Pancreas (tissue), 10 donors: ENCODE measurements at places on chromosomes 2 and 18. TPM values are rescaled to one million over a fixed set of nuclear protein-coding genes. Genes with fewer than 3 reads are reported as not detected.

LDLRAD4 gene
- 4.6 TPM for total RNA-seq

MAP2 gene
- total RNA-seq: 10.7 TPM

MPP4 gene
- total RNA-seq: not detected

SCYGR8 gene
- total RNA-seq: not detected

EVX2 gene
- not detected for total RNA-seq

RMDN2 gene
- 2.4 TPM for total RNA-seq

RAD51AP2 gene
- total RNA-seq: 0.08 TPM

REG3A gene
- 186 TPM for total RNA-seq

RFTN2 gene
- total RNA-seq: 1.6 TPM

ASB18 gene
- total RNA-seq: not detected

ZNF407 gene
- total RNA-seq: 10.0 TPM

SH3RF3 gene
- total RNA-seq: 1.7 TPM
